ENCODE measurements at places on chromosomes 1 and 21. TPM values are rescaled to one million over a fixed set of nuclear protein-coding genes. Genes with fewer than 3 reads are reported as not detected.

Gene ETV3L
- total RNA-seq, result not detected

Gene PTPN7
- not detected for total RNA-seq

Gene CACNA1S
- not detected for total RNA-seq

Gene CYP4X1
- not detected for total RNA-seq

Gene ICOSLG
- under 0.01 TPM for total RNA-seq

DNA sequence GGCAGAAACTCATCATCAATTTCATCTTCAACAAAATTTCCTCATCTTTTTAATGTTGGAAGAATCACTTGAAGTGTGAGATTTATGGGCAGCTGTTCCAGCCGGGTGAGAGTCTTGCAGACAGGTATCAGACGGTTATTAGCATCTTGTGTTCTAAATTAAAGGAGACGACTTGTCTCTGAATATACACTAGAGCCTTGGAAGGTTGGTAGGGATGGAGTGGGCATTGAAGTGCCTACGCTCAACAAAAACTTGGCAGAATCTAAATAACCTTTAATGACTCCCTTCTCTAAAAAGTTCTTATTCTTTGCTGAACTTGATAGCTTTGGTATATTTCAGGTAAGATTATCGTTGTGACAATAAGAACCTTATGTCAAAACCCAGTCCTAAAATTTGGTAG, 111.5 kb upstream of the MAGI3 start:
- DNase-seq, result no peak

DNA sequence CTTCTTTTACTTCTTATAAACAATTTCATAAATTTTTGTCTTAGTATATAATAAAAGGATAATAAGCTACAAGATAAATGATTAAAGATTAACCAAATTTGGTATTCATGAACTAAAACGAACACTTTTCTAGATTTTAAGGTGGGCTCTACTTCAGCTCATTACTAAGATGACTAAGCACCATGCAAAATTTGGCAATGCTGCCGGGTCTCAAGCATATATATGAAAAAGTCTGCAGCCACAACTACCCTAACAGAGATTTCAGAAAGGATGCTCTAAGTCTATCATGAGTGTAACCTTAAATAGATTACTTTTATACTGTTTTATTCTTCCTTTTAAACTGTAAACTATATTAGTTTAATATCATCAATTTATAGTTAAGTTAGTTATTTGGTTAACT, 47.8 kb downstream of the BRWD1 start:
- DNase-seq, result no peak

DNA sequence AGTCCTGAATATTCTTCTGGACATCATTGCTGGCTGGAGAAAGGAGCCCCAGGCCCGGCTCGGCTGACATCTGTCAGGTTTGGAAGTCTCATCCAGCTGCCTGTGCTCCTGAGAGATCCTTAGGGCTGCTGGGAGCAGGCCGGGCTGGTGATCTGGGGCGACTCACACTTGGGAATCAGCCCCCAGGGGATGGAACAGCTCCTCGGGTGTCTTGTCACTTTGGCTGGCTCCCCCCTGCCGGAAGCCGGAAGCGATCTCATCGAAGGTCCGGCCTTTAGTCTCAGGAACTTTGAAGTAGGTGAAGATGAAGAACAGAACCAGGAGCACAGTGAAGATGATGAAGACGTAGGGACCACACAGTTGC, 31.8 kb downstream of the SLC2A1 start:
- DNase-seq, result no peak

GRCh38 chr1:9764550-9764949, 59.2 kb downstream of the CLSTN1 start:
- DNase-seq, result no peak

GRCh38 chr1:68116643-68117235, 66.3 kb upstream of the DIRAS3 start:
- DNase-seq, result peak; percentile 61

DNA sequence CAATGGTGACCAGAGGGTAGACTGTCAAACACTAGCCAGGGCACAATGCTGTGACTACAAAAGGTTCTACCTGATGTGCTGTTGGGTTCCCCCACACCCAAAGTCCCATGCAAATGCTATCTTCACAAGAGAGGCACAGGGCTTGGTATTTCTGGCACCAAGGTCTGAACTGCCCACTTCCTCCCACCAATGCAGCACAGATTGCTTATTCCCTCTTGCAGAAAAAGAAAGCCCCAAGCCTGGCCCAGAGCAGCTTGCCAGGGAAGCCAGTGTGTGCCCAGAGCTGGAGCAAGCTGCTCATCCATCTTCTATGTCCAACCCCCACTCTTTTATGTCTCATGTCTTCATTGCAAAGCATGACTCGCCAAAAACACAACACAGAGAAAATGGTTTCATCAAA, 149.4 kb upstream of the CAMK1G start:
- no peak for DNase-seq

DNA sequence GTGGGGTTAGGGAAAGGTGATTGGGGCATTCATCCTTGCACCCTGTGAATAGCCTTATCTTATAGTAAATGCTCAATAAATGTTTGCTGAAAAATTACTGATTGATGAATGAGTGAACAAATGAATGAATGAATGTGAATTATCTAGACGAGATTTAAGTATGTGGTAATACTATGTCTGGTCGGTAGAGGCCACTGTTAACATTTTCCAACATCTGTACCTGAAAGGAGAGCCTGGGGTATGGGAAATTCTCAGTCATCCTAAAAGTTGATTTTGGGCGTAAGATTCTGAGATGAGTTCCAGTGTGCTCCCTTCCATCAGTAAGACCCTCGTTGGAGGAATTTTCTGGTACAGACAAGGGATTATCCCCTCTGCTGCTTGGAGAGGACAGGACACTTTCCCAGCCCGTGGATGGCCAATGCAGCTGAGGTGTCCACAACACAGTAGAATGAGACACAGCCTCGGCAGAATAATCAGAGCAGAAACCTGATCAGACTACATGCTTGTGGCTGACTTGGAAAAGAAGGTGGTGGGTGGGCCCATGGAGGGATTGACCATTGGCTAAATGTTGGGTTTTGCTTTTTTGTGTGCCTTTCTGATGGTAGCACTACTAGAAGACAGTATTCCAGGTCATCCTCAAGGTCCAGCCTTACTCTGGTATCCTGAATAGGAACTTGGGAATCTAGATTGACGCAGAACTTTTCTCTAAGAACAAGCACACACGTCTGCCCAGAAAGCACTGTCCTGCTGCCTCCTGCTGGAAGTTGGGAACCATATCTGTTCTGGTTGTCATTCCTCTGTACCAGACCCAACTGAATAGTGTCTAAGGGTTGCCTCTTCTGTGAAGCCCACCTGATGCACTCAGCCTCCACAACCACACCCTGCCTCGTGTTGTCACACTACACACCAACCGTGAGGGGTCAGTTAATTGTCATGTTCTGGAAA, 262.0 kb downstream of the TNR start:
- peak; percentile 16 for DNase-seq

DNA sequence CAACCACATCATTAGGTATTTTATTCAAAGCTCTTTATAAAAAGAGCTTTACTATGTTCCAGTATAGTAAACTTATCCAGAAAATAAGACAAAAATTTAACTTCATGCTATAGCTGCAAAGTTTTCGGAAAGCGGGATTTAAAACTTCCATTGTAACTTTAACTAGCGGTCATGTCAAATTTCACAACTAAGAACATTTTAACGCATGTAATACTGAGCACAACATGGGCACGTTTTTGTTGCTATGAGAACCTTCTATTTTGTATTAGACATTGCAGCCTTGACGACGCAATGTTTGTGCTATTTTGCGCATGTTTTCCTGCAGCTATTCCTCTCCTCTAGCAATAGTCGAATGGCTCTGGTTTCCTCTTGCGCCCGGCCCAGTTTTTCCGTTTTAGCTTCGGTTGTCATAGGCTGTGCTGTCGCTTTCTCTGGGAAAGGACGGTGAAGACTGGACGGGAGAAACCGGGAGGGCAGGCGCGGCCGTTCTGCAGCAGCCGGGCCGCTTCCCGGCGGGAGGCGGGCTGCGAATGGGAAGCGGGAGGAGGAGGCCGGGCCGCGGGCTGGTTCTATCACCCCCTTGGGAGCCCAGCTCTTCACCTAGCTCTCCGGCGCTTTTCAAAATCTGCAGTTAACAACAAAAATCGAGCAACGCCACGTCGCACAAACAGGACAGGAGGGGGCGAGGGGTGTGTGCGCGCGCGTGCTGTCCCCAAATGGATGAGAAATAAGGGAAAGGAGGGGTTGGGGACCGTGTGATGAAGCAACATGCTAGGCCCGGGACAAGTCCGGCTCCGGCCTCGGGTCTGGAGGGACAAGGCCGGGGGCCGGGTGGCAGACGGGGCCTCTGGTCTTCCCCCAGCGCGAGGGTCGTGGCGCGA, 105.3 kb upstream of the HNRNPU start:
- DNase-seq, result peak; percentile 82

GRCh38 chr1:43867976-43868740, 65.4 kb upstream of the ARTN start:
- DNase-seq, result peak; percentile 67

DNA sequence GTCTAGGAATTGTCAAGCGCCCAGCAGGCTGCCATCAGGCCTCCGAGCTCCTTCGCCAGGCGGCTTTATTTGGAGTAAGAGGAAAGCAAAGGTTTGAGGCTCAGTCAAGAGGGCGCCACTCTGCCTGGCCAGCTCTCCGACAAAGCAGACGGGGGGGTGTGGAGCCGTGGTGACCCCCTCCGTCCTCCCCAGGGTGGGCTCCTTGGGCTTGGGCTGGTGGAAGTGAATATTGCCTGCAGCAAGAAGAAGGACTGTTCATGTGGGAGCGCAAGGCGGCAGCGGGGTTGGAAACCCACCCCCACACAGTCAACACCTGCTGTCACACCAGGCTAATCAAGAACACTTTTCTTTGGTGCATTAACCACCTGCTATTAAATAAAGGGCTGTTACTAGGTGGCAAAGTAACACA, 14.6 kb downstream of the EPHX1 start:
- no peak for DNase-seq

DNA sequence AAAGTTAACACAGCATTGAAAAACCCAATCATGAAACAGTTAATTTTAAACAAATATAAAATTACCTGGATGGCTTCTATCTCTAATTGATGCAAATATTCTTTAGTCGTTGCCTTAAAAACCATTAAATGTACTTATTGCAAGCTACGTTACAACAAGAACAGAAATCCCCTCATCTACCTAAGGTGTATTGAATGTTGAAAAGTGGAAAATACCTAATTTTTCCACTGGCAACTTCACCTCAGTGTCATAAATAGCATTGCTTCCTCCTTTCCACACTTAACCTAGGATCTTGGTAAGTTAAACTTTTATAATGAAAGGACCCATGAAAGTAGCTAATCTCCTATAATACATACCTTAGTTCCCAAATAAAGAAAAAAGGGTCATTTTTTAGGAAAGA, 5.4 kb downstream of the GADD45A start:
- DNase-seq, result no peak

GRCh38 chr1:198671136-198671535, 32.3 kb downstream of the PTPRC start:
- no peak for DNase-seq

DNA sequence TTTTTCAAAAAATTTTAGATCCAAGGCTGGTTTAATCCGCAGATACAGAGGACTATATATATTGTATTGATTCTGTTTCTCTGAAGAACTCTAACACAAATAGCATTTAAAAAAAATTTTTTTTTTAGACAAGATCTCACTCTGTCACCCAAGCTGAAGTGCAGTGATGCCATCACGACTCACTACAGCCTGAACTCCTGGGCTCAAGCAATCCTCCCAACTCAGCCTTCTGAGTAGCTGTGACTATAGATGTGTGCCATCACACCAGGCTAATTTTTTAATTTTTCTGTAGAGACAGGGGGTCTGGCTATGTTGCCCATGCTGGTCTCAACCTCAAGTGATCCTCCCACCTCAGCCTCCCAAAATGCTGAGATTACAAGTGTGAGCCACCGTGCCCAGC, 3.0 kb downstream of the ANKRD45 start:
- DNase-seq, result peak; percentile 50

DNA sequence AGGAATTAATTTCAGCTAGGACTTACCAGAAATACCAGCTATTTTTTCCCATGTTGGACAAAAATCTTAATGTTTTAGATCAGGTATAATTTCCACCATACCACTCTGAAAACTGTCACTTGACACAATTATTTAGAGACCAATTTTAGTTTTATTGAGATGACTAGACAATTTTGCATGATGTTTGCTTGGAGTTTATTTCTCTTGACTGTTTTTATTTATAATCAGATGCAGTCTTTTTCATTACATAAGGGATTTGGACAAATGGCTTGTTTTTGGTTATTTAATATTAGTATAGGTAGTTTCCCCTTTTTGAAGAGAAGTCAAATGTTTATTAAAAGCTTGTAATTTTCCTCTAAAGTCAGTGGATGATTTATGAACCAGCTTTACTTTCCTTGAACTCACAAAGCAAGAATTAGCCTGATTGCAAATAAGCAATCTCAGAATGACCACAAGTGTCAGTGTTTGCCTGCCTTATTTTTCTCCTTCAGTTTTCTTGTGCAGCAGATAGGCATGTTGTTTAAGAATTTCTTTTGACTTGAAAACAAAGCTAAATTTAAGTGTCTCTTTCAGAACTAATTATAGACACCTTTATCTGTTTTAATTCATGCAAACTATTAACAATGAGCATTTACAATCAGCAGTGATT, 3.8 kb upstream of the B3GALT2 start:
- peak; percentile 33 for DNase-seq

DNA sequence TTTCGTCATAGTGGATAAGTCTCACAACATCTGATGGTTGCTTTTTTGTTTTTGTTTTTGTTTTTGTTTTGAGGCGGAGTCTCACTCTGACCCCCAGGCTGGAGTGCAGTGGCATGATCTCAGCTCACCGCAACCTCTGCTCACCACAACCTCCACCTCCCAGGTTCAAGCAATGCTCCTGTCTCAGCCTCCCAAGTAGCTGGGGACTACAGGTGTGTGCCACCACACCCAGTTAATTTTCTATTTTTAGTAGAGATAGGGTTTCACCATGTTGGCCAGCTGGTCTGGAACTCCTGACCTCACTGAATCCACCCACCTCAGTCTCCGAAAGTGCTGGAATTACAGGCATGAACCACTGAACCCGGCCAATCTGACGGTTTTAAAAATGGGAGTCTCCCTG, 109.2 kb downstream of the RERE start:
- no peak for DNase-seq

GRCh38 chr21:25756190-25756932, 21.6 kb downstream of the GABPA start:
- no peak for DNase-seq

GRCh38 chr1:6827630-6828165, 42.4 kb downstream of the CAMTA1 start:
- DNase-seq, result no peak

DNA sequence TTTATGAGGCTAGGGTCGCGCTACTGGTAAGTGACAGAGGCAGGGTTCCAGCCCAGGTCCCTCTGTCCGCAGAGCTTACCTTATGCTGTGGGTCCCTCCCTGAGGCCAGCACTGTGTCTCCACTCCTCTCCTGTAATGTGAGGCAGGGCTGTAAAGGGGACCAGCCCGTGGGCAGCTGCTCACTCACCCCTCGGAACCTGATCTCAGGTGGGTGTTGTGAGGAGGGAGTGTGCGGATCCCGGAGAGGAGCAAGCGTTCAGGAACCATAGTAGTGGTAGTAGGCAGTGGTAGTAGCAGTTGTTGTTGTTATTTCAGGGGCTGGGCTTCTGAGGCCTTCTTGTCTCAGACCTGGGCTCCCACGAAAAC, 1.7 kb downstream of the ZC3H12A start:
- DNase-seq, result no peak

- DNase-seq, result peak; percentile 26
These were observed 14.9 kb downstream of the PDIK1L start for GRCh38 chr1:26126321-26127084.

Measured in IMR-90 (cell line).